ENCODE measurements at places on chromosomes 1 and 21.

DNA sequence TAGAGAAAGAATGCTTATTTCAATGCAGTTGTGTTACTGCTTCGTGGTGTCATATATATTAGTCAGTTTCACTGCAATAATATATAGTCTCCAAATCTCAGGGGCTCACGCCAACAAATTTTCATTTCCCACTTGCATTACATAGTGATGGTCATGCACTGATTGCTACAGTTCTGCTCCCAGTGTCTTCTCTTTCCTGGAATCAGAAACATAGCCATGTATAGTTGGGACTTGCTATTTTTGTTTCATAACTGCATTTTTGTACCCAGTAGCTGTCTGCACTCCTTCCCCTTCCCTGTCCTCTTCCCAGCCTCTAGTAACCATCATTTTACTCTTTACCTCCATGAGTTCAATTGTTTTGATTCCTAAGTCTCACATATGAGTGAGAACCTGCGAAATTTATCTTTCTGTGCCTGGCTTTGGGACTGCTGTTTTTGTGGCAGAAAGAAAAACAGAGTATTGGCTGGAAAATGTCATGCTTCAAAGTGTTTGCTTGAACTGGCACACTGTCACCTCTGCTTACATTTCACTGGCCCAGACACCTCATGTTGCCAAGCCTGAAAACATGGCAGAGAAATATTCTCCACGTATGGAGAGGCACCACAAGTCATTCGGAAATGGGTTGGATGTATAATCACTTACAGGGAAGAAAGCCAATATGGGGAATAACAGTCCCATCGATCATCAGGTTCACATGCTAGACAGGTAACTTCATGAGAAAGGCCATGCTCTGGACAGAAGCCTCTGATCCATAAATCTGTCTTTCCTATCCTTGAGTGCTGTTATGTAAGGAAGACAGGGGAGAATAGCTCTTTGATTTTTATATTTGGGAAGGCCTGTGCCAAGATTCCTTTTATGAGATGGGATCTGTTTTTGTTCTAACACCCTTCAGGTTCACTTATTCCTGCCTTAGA, 60.4 kb upstream of the BACH1 start:
- DNase-seq = no peak

- no peak for DNase-seq
These were observed 92.6 kb downstream of the ADARB1 start for GRCh38 chr21:45166931-45167330.

GRCh38 chr1:221856228-221857093, 114.6 kb upstream of the DUSP10 start:
- DNase-seq = no peak

- DNase-seq = peak; percentile 53
These were observed 11.2 kb downstream of the CREG1 start for GRCh38 chr1:167542109-167543032.

GRCh38 chr21:15383588-15383987, 318.8 kb upstream of the NRIP1 start:
- DNase-seq = no peak

DNA sequence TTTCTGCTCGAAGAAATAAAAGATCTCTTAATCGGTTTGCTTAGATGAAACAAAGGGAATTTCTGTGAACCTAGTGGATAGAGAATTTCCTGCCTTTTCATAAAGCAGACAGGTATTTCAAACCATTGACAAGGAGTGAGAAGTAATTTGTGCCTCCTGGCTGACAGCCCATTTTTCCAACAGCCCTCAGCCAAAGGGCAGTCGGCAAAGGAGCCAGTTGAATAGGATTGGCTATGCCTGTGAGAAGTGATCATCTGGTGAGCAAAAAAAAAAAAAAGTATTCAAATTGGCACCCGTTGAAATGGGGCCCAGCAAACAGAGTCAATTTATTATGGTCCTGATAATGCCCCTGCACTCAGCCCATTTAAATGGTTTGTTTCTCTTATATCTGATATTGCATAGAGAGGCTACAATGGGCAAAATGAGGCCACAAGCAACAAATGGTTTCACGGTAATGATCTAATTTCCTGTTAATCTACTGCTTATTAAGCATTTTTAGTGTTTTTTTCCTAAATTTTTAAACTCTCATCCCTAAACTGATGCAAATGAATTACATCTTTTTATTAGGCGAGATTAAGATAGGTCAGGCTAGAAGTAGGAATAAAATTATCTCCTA, 477.5 kb downstream of the NUF2 start:
- peak; percentile 13 for DNase-seq

DNA sequence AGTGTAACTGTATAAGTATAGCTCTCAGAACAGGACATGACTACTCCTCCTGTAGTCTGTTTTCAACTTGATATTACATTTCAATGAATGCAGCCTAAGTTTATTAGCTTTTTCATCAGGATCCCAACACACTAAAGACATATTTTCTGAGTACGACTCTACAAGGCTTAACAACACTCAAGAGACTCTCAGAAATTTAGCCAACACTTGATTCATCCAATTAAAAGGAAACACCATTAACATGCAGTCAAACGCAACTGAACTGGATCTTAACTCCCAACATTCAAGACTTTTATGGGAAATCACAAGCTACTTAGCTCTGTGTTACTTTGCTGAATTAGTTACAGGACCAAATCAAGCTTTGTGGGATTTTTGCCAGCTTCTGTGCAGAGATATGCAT, 65.2 kb upstream of the SGIP1 start:
- DNase-seq = no peak

DNA sequence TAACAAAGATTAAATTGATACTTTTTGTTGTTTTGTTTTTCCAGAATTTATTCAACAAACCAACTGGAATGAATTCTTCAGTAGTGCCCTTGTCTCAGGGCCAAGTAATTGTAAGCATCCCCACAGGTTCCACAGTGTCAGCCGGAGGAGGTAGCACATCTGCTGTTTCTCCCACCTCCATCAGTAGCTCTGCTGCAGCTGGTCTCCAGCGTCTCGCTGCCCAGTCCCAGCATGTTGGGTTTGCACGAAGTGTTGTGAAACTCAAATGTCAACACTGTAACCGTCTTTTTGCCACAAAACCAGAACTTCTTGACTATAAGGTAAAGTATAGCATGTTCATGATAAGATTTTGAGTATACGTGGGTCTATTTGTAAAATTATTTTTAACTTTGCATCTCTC, 118.5 kb downstream of the ZMYM4 start:
- no peak for DNase-seq

DNA sequence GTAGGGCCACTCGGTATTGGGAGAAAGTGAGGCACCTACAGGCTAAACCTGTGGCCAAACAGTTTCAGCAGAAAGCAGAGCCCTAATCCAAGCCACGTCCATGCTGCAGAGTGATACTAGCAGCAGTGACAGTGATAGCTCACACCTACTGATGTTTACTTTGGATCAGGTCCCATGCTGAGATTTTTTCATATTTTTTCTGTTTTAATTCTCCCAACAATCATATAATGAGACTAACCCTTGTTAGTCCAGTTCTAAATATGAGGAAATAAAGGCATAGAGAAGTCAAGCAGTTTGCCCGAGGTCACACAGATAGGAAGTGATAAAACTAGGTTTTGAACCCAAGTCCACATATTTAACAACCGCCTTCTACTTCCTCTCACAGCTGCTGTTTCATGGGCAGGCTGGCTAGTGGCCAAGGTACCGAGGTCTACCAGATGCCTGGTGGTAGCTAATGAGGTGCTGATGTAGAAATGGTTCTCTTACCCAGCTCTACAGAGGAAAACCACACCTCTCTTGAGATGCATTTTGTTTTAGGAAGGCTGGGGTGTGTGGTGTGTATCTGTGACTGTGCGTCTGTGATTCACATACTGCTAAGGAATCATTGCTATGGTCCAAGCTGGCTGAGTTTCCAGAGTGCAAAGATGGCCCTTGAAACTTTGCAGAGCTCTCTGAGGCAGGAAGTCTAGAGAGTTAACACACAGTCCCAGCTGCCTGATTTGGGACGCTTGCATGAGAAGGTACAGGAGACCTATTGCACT, 80.3 kb upstream of the ARTN start:
- DNase-seq = peak; percentile 73

DNA sequence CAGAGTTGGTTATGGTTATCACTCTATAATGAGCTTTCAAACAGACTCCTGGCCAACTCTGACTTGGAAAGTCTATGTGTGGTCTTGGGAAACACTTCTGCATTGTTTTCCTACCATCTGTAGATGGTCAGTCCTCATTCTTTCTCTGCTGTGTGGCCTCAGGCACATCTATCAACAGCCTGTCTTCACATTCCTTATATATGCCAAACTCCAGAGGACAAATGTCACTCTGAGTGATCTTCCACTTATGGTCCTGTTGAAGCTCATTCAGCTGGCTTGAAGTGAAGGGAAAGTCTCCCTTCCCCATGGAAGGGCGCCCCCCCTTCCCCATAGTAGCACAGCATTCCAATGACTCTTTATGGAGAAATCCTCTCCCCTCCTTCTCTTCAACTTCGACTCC, 58.7 kb downstream of the VANGL2 start:
- no peak for DNase-seq

GRCh38 chr1:83102630-83103071, 896.3 kb downstream of the TTLL7 start:
- DNase-seq = peak; percentile 51

DNA sequence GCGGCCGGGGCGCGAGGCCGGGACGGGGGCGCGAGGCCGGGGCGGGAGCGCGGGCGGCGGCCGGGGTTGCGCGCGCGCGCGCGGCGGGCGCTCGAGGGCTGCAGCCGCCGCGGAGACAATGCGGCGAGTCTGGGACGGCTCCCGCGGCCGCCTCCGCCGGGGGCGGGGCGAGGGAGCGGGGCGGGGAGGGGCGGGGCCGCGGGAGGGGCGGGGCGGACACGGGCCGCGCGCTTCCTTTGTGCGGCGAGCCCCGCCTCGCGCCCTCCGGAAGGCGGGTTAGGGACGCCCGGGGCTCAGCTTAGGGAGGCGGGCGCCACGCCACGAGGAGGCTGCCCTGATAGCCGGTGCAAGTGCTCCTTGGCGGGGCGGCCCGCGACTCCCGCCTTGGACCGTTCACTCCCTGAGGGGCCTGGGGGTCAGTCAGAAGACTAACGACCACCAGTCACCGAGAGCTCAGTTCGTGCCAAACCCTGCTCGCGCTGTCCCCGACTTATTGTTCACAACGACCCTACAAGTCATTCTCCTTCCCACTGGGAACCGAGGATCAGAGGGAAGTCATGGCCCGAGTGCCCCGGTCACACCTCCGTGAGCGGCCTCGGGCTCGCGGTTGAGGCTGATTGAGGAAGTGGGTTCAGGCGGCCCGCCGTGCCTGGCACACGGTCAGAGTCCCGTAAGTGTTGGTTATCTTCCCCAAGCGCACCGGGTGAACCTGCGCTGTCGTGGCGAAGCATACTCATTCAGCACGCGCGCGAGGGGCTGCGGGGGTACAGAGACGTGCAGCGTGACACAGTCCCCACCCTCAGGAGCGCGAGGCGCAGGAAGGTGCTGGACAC, 29.1 kb upstream of the A3GALT2 start:
- DNase-seq = peak; percentile 81

GRCh38 chr1:214927796-214928195, 154.7 kb upstream of the KCNK2 start:
- no peak for DNase-seq
